ENCODE measurements at places on chromosomes 2 and 18.

GRCh38 chr2:64787698-64788097, 134.0 kb upstream of the SERTAD2 start:
- no peak for DNase-seq

DNA sequence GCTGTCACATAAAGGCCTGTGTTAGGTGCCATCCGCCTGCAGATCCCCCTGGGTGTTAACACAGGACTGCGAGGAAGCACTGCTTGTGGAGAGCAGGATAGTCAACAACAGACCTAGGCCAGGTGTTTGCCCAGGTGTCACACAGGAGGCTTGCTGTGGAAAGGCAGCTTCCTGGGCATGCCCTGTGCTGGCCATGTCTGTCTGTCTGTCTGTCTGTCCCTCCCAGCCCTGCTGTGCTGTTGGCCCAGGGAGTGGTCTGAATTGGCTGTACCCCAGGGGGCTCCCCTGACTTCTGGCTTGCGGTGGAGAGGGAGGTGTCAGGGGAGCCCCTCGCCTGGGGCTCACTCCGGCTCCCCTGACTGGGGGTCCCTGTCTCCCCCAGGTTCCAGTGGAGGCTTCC, 53.2 kb downstream of the SH3BP4 start:
- DNase-seq, result no peak

DNA sequence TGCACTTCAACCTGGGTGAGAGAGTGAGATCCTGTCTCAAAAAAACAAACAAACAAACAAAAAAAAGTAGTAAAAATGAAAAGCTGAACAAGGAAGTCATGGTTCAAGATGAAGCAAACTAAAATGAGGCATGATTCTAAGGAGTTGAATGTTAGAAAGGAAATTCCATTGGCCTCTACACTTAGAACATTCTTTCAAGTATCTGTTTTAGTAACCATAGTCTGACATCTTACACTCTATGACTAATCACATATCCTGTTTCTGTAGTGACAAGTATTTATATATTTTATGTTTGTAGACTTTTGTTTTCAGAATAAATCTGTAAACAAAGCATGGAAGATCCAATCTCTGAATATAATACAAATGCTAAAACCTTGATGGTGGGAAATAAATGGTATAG, 164.1 kb downstream of the KIAA1328 start:
- no peak for DNase-seq

- no peak for DNase-seq
These were observed 45.5 kb downstream of the TBC1D8 start for GRCh38 chr2:101105654-101106053.

- DNase-seq, result no peak
These were observed 213.8 kb downstream of the HRH4 start for GRCh38 chr18:24674200-24674599.

DNA sequence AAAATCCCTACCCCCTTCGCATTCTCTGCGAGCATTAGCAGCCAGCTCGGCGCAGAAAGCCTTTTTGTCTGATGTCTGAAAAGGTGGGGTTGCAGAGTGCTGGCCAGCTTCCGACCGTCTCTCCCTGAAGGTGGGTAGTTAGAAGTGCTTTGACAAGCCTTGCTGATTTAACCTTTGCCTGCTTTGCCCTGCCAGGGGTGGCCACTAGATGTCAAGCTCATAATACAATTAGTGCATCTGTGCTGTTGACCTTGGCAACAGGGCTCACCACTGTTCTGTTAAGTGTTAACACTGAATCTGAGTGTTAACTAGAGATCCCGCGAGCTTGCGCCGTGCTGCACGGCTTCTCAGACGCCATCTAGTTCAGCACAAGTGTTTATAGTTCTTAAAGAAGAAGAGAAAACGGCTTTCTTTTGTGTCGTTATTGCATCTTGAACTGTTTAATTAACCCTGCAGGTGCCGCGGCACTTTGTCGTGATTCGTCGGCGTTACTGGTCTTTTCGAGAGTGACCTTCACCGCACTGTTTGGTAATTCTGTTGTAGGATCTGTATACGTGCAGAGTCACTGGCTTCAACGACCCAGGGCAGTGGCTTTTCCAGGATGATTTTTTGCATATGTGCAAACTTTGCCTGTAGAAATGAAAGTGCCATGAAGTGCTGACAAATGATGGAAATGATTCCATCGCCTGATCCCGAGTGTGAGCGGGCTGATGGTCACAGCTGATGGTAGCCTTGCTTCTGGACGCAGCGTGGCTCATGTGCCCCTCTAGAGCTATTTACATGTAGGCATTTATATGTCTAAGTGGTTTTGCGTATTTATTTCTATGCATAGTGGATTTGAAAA, 5.5 kb downstream of the SALL3 start:
- DNase-seq, result peak; percentile 61

- no peak for DNase-seq
These were observed 317.2 kb upstream of the FIGN start for GRCh38 chr2:164053021-164053420.

- no peak for DNase-seq
These were observed 63.5 kb upstream of the TAF1B start for GRCh38 chr2:9779596-9780264.

Data from DMS79 (cell line).